ENCODE measurements at places on chromosomes 16 and 17.

DNA sequence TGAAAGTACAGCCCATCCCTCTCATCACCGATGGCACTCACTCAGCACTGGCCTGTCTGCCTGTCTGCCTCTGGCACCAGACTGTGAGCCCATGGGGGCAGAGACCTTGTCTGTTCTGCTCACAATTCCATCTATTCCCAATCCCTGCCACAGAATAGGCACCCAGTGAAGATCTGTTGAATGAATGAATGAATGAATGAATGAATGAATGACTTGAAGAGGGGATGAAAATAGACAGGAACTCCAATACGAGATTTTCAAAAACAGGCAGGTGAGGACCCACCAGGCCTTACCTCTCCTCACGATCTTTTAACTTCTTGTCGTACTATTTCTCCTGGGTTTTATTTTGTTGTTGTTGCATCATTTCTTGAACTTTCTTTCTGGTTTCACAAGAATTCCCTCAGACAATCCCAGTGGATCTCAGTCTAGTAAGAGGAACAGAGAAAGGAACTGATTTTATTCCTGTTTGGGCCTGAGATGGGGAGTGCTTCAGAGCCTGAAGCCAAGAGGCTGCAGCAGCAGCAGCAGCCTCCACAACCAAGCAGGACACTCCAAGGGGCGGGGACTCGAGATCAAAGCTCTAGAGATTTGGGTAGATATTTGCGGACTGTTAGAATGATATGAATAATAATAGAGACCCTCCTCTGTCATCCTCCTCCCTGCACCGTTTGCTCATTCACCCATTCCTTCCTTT lies 17.7 kb downstream of the KRT9 start:
- no peak for DNase-seq

- no peak for DNase-seq
Observed at GRCh38 chr17:57340160-57340981, 84.0 kb downstream of the MSI2 start.

DNA sequence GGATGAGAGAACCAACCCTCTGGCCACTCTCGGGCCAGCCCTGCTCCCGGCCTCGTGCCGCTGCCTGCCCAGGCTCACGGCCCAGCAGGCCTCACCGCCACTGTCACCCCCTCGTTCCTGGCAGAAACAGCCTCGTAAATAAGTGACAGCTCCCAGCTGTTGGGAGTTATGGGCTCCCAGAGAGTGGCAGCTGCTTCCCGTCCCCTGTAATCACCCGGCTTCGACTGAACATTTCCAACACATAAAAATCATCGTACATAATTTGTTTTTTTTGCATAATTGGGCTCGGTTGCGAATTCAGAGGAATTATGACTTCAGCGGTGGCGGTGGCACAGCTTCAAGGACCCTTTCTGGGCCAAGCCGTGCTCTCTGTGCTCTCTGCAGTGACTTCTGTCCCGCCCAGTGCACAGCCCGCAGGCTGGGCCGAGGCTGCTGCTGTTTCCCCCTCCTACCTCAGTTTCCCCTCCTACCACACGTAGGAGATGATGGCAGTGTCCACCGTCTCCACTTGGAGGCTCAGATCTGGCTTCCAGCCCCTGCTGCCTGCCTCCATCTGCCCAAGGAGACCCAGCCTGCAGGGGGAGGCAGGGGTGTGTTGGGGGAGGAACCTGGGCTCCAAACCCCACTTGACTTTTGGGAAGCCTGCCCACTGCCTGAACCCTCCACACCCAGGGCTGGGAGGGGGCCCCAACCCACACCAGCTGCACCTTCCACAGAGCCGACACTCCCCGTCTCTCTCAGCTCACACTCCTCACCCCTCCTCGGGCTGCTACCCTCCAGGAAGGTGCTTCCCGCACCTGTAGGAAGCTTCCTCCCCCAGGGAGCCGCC lies 84.9 kb downstream of the RTN4RL1 start:
- DNase-seq, result no peak

GRCh38 chr17:66025551-66025950 lies 166.4 kb downstream of the CEP112 start:
- peak; percentile 6 for DNase-seq

GRCh38 chr17:41347869-41348760 lies 2.5 kb downstream of the KRT33A start:
- DNase-seq, result no peak

- DNase-seq, result no peak
Observed at GRCh38 chr17:36686123-36686669, 84.8 kb downstream of the MRM1 start.

DNA sequence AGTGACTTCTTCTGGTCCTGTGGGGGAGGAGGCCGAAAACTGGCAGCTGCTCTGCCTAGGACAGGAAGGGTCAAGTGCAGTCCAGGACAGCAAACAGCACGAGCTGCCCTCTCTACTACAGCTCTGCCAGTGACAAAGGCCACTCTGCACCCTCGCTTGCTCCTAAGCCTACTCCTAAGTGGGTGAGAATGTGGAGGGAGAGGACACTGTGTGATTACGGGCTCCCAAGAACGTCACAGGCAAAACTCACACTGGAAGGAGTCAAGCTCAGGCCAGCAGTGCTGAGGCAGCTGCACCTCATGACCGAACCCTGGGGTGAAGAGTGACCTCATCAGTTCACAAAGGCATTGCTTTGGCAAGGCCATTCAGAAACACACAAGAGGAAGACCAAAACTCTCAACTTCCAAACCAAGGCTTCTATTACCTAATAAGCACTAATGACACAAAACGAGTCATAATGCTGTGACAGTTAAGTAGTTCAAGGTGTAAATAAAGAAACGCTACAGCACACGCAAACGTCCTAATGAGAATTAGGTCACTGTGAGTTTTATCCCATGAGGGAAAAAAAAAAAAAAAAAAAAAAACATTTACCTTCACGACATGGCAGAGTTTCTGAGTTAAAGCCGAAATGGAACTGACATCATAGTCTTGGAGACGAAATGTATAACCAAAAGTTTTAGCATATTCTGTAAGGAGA lies 35.1 kb downstream of the MARF1 start:
- DNase-seq, result peak; percentile 39

DNA sequence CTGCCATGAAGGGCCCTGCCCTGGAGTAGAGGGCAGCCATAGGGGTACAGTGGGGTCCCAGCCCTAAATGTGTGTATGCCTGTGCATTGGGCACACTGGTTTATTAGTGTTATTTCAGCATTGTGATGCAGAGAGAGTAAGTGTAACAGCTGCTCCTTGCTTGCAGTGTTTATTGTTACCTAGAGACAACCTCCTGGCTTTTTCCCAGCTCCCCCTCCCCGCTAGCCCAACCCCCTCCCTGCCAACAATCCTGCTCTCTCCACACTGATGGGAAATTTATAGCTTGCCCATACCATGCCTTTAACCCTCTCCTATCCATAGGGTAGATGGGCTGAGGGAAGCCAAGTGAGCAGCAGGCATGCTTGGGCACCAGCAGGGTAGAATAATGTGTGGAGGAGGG lies 51.3 kb downstream of the NEUROD2 start:
- no peak for DNase-seq

DNA sequence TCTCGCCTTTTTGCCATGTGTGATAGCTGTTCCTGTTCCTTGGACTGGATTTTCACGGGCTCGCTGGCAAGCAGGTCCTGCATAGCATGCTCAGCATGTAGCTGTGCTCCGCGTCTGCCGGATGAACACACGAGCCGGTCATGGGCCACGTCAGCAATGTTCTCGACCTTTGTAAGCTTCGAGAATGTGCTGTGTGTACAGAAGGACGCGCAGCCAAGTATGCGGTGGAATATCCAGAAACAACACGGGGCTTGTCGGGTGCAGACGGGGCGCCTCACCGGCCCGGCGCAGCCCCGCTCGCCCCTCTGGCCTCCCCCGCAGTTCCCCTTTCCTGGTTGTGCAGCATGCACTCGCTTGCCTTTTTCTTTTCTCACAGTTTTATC lies 42.2 kb downstream of the RPTOR start:
- DNase-seq, result peak; percentile 29

DNA sequence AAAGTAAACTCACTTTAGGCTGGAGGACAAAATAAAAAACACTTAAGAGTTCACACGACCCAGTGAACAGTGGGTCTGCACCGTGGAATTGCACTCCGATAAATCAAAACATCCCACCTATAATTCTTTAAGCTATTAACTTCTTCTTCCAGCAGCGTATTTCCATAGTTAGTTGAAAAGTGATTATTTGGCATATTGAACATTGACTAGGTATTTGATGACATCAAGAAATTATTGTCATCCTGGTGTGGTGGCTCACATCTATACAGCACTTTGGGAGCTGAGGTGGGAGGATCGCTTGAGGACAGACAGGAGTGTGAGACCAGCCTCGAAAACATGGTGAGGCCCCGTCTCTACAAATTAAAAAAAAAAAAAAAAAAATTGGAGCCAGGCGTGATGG lies 23.4 kb downstream of the IGF2BP1 start:
- no peak for DNase-seq
